SK-N-SH (cell line): ENCODE measurements at places on chromosomes 3 and 15.

DNA sequence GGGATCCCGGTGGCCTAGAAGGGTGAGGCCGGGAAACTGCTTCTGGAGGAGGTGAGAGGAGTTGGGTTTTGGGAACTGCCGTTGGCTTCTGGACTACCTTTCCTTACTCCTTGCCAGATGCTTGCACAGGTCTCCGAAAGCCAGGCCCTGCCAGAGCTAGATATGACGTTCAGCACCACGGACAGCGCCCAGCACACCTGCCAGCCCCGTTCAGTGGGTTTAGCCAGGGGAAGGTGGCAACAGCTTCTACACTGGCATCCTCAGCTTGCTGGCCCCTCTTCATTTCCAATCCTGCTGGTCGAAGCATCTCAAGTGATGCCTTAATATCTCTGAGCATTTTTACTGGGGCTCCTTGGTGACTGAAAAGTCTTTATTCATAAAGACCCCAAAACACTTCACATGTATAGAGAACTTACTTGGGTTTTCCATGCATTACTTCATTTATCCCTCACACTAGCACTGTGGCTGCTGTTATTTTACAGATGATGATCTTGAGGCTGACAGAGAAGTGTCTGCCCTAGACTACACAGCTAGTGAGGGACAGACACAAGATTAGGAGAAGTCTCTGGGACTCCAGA is 21.9 kb downstream of the HCN4 start:
- no peak for DNase-seq

GRCh38 chr3:82044930-82045705 is 283.7 kb upstream of the GBE1 start:
- DNase-seq = peak; percentile 19

GRCh38 chr3:136277115-136277514 is 27.0 kb downstream of the PCCB start:
- DNase-seq = no peak

DNA sequence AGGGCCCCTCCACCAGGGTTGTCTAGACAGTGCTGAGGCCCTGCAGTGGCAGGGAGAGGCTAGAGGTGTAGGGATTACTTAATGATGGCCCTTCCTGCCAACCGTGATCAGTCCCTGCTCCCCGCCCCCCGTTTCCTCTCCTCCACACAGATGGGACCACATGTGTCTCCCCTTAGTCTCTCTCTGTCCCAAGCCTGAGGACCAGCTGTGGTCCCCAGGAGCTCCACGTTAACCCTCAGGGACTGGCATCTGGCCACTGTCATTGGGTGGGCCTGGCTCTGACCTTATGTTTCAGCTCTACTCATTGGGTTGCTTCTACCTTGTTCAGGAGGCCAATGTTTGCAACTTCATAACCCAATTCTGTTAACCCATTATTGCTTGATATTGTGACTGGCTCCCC is 6.0 kb upstream of the ALPK3 start:
- DNase-seq = no peak

GRCh38 chr3:38542401-38543298 is 46.5 kb downstream of the EXOG start:
- DNase-seq = peak; percentile 36

- peak; percentile 59 for DNase-seq
Measured at GRCh38 chr3:195030791-195031321, 240.1 kb downstream of the XXYLT1 start.

DNA sequence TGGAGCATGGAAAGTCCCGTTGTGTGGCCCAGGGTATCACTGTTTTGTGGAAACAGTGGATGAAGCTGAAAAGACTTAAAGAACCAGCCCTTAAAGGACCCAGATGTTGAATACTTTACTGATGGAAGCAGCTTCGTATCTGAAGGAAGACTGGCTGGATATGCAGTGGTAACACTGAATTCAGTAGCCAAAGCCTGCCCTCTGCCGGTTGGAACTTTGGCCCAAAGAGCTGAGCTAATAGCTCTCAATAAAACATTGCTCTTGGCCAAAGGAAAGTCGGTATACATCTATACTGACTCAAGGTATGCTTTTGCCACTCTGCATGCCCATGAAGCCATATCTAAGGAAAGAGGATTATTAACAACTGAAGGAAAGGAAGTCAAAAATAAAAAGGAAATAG is 885.4 kb downstream of the PDCD6IP start:
- peak; percentile 4 for DNase-seq
